Osteocyte (in vitro differentiated cells): ENCODE measurements at places on chromosomes 7 and 10. TPM values are rescaled to one million over a fixed set of nuclear protein-coding genes. Genes with fewer than 3 reads are reported as not detected.

DNA sequence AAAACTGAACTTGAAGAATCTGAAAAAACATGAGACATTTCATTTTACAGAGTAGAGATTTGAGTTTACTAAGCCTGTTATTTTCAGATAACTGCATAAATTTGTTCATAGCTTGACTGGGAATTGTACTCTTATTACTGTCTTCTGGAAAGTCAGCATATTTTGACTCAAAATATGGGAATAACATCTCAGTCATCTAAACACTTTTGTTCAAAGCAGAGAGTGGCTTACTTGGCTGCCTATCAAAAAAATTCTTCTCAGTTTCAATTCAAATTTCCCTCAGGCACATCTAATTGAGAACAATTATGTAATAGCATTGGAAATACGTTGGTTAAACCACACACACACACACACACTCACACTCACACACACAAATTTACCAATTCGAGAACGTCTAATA, 384.6 kb downstream of the ARL4A start:
- DNase-seq = no peak

GRCh38 chr10:49360271-49361177, 35.4 kb downstream of the DRGX start:
- DNase-seq = peak; percentile 86

DNA sequence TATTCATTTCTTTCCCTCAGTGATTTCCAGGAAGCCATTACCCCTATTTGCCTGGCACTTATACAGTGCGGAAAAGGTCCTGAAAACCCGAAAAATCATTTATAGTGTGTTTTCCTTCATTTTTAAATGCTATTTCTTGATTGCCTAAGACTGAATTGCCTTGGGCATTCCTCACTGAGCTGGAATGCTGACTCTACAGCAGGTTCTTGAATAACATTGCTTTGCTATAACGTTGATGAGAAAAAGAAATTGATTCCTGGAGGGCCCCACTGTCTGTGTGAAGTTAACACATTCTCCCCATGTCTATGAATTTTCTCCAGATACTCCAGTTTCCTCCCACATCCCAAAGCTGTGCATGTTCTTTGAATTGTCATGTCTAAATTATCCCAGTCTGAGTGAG, 308.5 kb downstream of the EXOC4 start:
- DNase-seq = no peak

- DNase-seq = peak; percentile 63
These were observed 139.7 kb downstream of the WDR11 start for GRCh38 chr10:120990831-120991230.

DNA sequence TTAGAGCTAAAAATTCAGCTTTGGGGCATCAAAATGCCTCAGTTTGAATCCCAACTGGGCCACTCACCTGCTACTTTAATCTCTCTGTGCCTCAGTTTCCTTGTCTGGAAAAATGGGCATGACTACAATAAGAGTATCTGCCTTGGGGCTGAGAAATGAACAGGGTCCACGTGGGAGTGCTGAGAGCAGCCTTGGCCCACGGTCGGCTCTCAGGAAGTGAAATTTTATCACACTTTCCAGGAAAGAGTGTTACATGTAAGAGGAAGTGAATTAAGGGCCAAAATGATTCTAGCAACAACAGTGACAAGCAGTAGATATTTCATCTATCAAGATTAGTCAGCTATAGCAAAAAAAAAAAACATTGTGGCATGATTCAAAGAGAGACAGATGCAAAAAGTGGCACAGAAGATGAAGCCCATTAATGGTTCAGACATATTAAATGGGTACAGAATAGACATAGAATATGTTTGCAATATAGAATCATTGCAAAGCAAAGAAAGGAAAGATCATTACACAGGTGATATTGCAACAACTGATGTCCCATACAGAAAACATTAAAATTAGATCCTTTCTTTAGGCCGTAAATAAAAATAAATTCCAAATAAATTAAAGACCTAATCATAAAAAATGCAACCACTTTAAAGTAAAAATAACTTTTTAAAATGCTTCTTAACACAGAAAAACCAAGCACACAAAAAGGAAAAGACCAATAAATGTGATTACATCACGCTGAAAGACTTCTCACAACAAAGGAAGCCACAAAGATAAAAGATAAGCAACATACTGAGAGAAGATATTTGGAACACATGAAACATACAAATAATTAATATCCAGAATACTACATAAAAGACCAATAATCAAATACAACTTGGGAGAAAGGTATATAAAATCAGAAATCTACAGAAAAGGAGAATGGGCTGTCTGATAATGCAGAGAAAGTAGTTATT, 4.3 kb downstream of the TMEM273 start:
- no peak for DNase-seq

- DNase-seq = peak; percentile 86
These were observed 426 bp downstream of the SYPL1 start for GRCh38 chr7:106111655-106112117.

DNA sequence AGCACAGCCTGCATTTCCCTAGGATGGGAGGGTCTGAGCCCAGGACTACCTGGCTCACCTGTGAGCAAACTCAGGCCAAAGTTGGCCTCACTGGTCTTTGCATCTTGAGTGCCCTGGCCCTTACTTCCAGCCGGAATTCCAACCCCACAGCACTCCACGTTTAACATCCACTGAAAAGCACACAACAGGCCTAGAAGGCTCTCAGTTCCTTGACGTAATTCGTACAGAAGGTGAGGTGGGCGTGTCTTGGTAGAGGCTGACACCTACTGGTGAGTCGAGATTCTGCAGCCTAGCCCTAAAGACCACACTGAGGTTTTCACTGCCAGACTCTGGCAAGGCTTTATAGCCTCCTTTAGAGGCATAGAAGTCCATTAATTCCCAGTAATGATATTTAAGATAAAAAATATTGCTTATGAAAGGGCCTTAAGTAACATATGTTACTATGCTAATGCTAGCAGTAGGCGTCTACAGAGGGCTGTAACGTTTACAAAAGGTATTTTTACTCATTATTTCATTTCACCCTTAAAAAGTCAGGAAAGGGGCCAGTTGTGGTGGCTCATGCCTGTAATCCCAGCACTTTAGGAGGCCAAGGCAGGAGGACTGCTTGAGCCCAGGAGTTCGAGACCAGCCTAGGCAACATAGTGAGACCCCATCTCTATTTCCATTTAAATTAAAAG, 95.8 kb downstream of the HIP1 start:
- no peak for DNase-seq

- no peak for DNase-seq
These were observed 374.9 kb downstream of the BBS9 start for GRCh38 chr7:33504266-33504665.

- no peak for DNase-seq
These were observed at the start of gene TRIM8 for GRCh38 chr10:102644066-102644645. Gene TRIM8, plus strand, starts transcription at chr10:102644479. Its CDS starts 139 bp downstream, at chr10:102644618.

DNA sequence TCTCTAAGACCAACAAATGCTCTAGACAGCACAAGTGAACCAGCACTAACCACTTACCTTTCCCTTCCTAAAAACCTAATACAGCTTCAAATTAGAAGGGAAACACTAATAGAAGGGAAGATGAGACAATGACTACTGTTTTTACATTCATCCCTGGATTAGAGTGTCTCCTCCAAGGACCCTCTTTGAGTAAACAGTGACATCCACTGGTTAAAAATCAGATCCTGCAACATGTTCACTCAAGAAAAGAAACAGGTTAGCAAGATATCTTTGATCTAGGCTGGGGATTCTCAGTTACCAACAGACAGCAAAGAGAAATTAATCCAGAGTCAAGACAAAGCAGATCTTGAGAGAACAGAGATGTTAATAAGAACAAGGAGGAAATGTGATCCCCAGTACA, 177.7 kb upstream of the GHITM start:
- DNase-seq = no peak

- no peak for DNase-seq
These were observed 42.7 kb upstream of the ITGB8 start for GRCh38 chr7:20288036-20288435.

- peak; percentile 78 for DNase-seq
These were observed 239.5 kb downstream of the MGMT start for GRCh38 chr10:129706523-129706922.

- DNase-seq = no peak
These were observed 46.1 kb downstream of the COL28A1 start for GRCh38 chr7:7489546-7489945.

Gene AKR1C3
- total RNA-seq = 0.89 TPM in 1 of 2 replicates, not detected in the other

Gene AS3MT
- total RNA-seq = 2.7 and 2.8 TPM in 2 replicates

Gene FAM221A
- total RNA-seq = 4.0 TPM in 2 replicates

Gene AKR1D1
- not detected in 2 replicates for total RNA-seq

Gene SCART1
- 3.2 and 4.8 TPM in 2 replicates for total RNA-seq

Gene VGF
- total RNA-seq = 0.16 and 0.24 TPM in 2 replicates

Gene ATRNL1
- 20.2 and 23.6 TPM in 2 replicates for total RNA-seq

Gene CPA2
- not detected in 2 replicates for total RNA-seq

Gene HTR5A
- not detected in 2 replicates for total RNA-seq

Gene CCZ1
- 90.5 and 95.3 TPM in 2 replicates for total RNA-seq

Gene ELOVL3
- not detected in 2 replicates for total RNA-seq
